ENCODE measurements at places on chromosomes 6 and 20. TPM values are rescaled to one million over a fixed set of nuclear protein-coding genes. Genes with fewer than 3 reads are reported as not detected.

OR10C1 gene
- total RNA-seq = not detected

GRCh38 chr6:49713346-49713745 is at the start of gene CRISP2:
Gene CRISP2 (minus strand): TSS chr6:49713543. CDS start chr6:49709196, 4,347 bp downstream.
- no peak for DNase-seq

ADAT2 gene
- 8.7 TPM for total RNA-seq

- DNase-seq = peak; percentile 18
These were observed 40.7 kb downstream of the BFSP1 start for GRCh38 chr20:17490501-17490900.

RIPPLY2 gene
- total RNA-seq = not detected

All from sigmoid colon (tissue), 7 donors.